Activated T-cell treated with anti-CD3 and anti-CD28 coated beads for 24 hours (primary cell): ENCODE measurements at places on chromosomes 6 and 20.

DNA sequence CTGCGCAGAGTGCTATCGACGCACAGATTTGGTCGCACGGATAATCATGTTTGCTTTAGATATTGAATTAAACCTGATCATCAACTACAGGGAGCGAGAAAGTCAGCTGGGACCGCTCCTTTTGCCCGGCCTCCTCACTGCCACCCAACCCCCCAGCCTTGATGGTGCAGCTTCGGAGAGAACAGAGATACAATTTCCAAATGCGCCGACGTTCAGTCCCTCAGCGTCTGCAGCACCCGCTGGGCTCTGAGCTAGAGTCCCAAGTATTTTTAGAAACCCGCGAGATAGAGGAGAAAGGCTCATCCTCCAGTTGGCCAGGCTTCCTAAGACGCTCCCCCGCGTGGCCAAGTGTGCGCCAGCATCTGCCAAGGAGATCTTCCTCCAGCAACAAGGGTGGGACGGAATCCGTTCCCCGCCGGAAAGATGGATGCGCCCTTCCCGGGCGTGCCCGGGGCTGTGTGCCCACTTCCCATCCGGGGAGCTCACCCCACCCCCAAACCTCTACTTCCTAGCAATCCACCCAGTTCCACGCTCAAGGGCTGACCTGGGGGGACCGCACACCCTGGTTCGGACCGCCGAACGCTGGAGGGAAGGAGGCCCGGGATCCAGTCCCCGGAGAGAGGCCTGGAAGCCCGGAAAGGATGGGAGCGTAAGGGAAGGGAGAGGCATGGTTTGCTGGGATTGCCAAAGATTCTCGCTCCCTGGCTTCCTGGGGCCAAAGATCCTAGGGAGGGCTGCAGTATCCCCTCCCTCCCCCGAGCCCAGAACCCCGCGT lies 4.1 kb downstream of the NKX2-2 start:
- DNase-seq = no peak

DNA sequence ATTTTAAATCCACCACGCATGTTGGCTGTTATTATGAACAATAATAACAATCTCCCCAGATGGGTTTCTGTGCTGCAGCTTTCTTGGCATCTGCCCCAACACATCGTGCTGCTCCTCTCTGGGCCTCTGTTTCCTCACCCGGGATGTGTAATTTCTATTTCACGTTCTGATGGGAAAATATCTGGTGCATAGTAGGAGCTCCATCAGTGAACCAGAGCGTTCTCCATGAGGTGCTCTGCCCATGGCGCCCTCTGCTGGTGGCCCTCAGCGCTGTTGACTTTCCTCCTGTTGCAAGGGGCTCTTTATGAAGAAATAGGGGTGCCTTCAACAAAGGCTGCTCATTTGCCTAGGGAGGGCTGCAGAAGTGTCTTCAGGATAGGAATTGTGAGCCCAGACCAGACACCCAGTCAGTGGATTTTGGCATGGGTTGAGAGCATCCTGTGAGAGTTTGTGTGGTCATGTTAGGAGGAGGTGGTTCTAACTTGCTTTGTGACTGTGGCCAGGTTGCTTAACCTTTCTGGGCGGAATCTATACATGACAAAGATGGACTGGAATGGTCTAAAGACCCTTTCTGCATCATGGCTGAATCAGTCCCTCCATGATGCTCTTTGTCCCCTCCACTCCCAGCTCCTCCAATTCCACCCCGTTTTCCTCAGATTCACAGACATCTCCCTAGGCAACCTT lies 8.1 kb downstream of the SCRT2 start:
- DNase-seq = peak; percentile 32

GRCh38 chr6:53413326-53413725 lies 64.6 kb upstream of the ELOVL5 start:
- DNase-seq = no peak

GRCh38 chr20:46334303-46334904 lies 26.1 kb upstream of the CDH22 start:
- DNase-seq = no peak

DNA sequence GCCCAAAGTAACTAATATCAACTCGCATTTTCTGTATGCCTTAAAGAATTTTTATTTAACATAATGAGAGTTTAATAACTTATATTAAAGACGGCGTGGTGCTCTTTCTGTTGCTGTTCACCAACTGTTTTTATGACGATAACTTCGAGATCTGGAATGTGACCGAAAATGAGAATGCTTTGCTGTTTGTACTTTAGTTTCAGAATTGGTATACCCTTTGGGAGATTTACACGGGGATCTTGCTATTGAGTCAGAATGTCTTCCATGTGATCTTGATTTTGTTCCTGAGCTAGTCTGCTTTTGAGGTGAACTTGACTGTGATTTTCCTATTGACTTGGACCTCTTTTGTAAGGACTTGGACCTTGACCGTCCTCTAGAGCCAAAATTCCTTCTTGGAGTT lies 17.9 kb downstream of the PNRC1 start:
- no peak for DNase-seq

DNA sequence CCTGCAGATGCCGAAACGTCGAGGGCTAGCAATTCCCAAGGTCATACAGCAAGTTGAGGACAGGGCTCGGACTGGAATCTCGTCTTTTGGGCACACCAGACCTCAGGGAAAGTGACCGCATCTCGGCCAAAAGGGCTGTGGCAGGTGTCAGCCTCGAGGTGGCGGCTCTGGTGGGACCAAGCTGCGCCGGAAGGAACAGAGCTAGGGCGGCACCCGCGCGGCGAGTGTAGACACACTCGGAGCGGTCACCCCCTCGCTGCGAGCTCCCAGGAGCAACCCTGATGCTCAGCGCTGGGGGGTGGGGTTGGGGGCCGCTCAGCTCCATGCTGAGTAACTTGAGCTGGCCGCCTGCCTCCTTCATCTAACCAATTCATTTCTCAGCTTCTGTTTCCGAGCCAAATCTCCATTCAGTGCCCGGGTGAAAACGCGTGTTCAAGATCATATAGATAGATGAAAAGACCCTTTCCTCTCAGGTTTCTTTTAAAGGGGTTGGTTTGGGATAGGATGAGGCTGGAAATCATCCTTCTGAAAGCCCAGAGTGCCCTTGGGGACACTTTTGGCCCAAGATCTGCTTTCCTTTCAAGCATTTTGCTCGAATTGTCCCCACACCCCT lies 2.2 kb upstream of the TUBB2B start:
- no peak for DNase-seq

- no peak for DNase-seq
Measured at GRCh38 chr6:132598473-132598872, 8.9 kb upstream of the TAAR5 start.

GRCh38 chr6:24795106-24795505 lies 3.6 kb downstream of the ARMH2 start:
- DNase-seq = no peak

GRCh38 chr6:170129691-170130171 lies 161.1 kb downstream of the DLL1 start:
- DNase-seq = no peak

GRCh38 chr6:140175486-140175885 lies 801.0 kb upstream of the CITED2 start:
- no peak for DNase-seq

- DNase-seq = no peak
Measured at GRCh38 chr6:42013134-42013516, 37.2 kb upstream of the TAF8 start.

GRCh38 chr6:26613689-26614683 lies 17.2 kb downstream of the ABT1 start:
- no peak for DNase-seq

DNA sequence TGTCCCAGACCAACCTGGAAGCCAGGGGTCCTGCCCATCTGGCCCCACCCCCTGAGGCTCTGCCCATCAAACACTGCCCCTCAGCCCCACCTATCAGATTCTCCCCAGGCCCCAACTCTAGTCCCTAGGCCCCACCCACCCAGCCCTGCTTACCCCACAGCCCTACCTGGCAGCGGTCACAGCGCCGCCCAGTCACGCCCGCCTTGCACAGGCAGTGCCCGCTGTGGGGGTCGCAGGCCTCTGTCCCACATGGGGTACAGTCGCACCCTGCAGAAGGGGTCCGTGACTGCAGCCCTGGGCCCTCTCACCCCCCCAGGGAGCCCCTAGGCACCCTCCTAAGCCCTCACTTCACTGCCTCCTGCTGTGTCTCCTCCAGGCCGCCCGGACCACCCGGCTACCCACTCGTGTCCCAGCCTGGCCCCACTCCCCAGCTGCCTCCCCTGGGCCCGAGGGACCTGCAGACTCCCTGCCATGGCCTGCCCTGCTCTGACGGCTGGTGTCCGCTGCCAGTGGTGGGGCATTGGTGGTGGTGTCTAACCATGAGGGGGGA lies 19.8 kb downstream of the ADRM1 start:
- no peak for DNase-seq

DNA sequence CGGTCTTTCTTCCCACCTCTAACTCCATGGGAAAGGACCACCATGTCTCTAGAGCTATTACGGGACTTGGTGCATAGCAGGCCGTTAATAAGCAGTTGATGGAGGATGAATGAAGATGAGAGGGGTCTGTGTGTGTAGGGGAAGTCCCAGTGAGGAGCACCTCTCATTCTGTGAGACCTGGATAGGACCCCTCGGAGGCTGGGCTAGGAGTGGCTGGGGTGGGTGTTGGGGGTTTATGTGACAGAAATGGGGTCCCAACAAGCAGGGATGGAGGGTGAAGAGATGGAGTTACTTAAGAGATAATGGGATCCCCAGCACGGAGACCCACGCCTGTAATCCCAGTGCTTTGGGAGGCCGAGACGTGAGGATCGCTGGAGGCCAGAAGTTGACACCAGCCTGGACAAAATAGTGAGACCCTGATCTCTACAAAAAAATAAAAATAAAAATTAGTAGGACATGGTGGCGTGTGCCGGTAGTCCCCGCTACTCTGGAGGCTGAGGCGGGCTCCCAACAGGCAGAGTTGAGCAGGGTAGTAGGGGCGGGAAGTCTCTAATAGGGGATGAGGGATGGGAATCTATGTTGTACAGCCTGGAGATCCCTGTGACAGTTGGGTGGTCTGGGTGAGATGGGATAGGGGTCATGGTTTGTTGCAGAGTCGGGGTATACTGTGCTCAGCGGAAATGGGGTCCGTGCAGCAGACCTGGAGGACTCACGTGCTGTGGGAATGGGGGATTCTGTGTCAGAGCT lies 677 bp upstream of the ZNF341 start:
- DNase-seq = no peak

DNA sequence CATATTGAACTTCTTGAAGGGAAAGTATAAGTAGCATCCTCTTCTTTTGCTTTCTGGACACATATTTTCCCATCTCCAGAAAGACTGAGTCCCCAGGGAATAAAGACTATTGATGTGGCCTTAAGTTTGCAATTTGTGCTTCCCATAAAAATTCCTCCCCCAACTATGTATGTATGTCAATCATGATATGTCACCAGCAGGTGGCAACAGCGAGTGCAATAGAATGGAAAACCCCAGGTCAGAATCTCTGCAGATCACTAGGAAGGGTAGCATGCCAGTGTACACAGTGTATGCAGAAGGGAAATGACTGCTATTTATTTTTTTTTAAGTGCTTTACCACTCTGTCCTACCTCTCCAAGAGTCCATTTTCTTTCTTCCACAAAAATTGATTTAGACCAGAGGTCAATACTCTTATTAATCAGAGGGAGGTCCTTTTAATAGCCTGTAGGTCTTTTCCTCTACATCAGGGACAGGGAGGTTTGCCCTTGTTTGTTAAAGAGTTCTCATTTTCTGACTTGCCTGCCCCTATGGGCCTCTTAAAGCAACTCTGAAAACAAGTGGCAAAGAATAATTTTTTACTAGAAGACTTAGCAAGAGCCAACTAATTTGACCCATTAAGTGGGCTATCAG lies 61.4 kb downstream of the BMP2 start:
- peak; percentile 0 for DNase-seq

- DNase-seq = no peak
Measured at GRCh38 chr6:125231133-125231532, 70.6 kb downstream of the HDDC2 start.

- peak; percentile 65 for DNase-seq
Measured at GRCh38 chr6:16759646-16760515, 1.4 kb downstream of the ATXN1 start.

- DNase-seq = no peak
Measured at GRCh38 chr6:136510299-136510698, 39.9 kb downstream of the MAP7 start.

GRCh38 chr20:5656126-5656525 lies 94.1 kb upstream of the SHLD1 start:
- no peak for DNase-seq

- no peak for DNase-seq
Measured at GRCh38 chr6:105838171-105838570, 248.0 kb upstream of the PRDM1 start.

GRCh38 chr20:17059465-17059864 lies 167.4 kb upstream of the PCSK2 start:
- DNase-seq = no peak

DNA sequence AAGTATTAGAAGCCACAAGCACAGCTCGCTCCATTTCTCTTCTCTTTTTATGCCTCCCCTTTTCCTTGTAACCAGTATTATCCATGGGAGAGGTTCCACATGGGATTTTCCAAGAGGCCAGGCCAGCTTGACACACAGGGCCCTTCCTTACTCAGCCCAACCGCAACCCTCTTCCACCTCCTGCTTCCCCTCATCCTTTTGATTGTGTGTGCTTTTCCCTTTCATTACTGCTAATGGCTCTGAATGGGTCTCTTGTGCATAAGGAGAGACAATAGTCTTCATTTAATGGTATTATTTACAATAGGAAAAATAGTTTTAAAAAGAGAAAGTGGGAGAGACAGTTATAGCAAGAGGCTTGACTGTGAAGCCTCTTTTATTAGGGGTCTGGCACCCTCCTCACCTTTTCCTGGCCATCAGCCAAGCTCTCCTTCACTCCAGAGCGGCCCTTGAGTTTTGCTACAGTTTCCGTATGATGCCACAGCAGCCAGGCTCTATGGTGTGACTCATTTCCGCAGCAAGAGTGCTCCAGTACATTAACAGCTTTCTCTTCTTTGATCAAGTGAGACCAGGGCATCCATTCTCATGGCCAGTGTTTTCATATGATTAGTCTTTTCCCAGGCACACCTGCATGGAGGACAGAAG lies 579.5 kb downstream of the TFAP2B start:
- no peak for DNase-seq

- no peak for DNase-seq
Measured at GRCh38 chr6:30570263-30570662, 979 bp upstream of the ABCF1 start.

DNA sequence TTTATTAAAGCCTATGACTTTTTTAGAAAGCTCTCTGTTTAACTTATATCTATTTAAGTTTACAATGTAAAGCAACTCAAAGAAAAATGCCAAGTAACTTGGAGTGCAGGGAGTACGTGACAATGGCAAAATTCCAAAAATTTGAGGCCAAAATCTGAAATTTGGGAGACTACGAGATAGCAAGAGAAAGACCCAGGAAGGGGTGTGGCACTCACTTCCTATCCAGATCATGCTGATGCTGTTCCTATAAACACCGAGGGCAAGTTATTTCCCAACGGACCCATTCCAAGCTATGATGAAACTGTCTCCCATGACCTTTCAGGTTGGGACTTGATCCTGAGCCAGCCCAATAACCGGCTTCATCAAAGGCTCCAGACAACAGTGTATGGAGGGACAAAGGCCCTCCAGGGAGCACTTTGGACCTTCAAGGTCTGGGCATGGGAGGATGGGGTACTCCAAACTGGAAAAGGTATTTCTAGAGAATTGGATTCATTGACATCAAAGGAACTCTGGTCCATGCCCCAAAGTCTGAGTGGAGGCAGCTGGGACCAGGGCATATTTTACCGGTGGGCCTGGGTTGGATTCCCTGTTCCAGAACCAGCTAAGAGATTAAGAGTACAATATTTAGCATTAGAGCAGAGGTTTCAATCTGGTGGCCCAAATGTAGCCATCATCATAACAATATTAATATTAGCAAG lies 15.7 kb upstream of the SLC13A3 start:
- no peak for DNase-seq

- DNase-seq = no peak
Measured at GRCh38 chr20:50245498-50246366, 55.1 kb downstream of the CEBPB start.

GRCh38 chr6:30168741-30169140 lies 5.4 kb downstream of the TRIM15 start:
- no peak for DNase-seq
